ENCODE measurements at places on chromosomes 4 and X.

GRCh38 chrX:47384502-47384901 lies 14.1 kb downstream of the ZNF157 start:
- DNase-seq, result peak; percentile 9

- peak; percentile 7 for DNase-seq
These were observed 90.1 kb downstream of the ANAPC4 start for GRCh38 chr4:25466966-25467697.

DNA sequence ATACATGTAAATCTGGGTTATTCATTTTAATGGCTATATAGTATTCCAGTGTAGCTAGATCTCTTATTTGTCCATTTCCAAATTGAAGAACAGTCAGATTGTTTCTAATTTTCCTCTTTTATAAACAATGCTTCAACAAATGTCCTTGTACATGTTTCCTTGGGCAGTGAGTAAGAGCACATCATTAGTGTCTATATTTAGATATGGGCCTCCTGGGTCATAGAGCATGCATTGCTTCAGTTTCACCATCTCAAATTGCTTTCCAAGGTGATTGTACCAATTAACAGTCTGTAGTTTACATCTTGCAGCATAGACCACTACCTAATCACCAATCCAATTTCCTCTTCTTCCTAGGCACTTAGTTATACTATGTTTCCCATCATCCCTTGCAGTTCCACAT lies 13.4 kb downstream of the PHKA2 start:
- DNase-seq, result no peak

DNA sequence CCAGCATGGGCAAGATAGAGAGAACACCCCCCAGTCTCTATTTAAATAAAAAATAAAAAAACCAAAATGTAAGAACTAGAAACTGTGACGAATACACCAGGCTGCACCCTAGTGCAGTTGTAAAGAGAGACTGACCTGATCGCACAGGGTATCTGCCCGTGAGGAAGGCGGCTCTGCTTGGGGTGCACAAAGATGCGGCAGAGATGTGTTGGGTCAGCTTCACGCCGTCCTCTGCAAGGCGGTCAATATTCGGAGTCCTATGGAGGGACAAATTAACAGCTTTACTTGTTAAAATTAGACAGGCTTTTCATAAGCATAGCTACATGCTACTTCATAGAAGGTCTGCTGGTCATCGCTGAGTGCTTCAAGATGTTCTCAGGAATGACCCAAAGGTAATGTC lies 26.1 kb upstream of the ARSD start:
- no peak for DNase-seq

- DNase-seq, result no peak
These were observed 86.8 kb downstream of the WDFY3 start for GRCh38 chr4:84879651-84880200.

GRCh38 chr4:106051514-106051913 lies 156.2 kb downstream of the NPNT start:
- no peak for DNase-seq

- DNase-seq, result no peak
These were observed 120.3 kb downstream of the CHRNA9 start for GRCh38 chr4:40455340-40455902.

- DNase-seq, result no peak
These were observed 36.4 kb downstream of the NLRP2B start for GRCh38 chrX:57643698-57644097.

All from smooth muscle cell of the brain vasculature (primary cell).